ENCODE measurements at places on chromosomes 3 and 15.

GRCh38 chr3:196287090-196287439 lies 461 bp downstream of the PCYT1A start:
- no peak for DNase-seq

DNA sequence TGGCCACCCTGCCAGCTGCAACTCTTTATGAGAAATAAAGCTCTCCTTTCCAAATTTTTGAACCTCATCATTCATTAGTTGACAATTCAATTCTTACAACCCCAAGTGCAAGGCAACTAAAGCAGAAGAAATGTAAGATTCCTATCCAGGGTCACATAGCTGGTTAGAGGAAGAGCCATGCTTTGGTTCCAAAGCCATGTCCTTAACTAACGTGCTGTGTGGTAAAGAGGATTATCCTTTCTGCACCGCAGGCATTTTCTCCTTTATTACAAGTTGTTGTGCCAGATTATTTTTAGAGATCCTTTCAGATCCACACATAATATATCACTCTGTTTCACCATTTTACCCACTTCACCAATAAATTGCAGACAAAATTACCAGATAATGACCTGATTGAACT lies 36.5 kb downstream of the TM4SF18 start:
- DNase-seq = no peak

- DNase-seq = no peak
These were observed 43.6 kb upstream of the MGLL start for GRCh38 chr3:127865941-127866340.

DNA sequence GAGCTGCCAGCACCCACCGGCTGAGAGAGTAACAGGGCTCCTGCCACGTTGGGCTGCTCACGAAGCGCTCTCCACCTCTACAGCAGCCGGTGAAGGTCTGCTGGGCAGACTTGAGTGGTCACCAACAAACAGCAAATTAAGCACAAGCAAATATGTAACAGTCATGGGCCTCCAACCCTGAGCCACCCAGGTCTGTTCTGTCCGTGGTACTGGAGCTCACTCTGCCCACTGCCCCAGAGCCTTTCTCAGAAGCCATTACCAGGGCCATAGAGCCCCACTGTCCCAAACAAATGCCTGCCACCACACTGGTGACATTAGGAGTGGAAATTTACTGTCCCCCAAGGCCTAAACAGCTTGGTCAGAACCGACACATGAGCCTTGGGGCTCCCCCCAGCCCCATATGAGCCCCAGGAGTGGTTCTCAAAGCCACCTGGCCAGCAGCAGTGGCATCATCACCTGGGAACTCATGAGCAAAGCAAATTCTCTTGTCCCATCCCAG lies 56.6 kb downstream of the LRIG1 start:
- no peak for DNase-seq

GRCh38 chr3:64901522-64901885 lies 213.7 kb upstream of the ADAMTS9 start:
- no peak for DNase-seq
